GM23338 (cell line): ENCODE measurements at places on chromosomes 2 and 18.
A peak's percentile ranks its signal among the peaks of the same experiment; 100 is the strongest.

DNA sequence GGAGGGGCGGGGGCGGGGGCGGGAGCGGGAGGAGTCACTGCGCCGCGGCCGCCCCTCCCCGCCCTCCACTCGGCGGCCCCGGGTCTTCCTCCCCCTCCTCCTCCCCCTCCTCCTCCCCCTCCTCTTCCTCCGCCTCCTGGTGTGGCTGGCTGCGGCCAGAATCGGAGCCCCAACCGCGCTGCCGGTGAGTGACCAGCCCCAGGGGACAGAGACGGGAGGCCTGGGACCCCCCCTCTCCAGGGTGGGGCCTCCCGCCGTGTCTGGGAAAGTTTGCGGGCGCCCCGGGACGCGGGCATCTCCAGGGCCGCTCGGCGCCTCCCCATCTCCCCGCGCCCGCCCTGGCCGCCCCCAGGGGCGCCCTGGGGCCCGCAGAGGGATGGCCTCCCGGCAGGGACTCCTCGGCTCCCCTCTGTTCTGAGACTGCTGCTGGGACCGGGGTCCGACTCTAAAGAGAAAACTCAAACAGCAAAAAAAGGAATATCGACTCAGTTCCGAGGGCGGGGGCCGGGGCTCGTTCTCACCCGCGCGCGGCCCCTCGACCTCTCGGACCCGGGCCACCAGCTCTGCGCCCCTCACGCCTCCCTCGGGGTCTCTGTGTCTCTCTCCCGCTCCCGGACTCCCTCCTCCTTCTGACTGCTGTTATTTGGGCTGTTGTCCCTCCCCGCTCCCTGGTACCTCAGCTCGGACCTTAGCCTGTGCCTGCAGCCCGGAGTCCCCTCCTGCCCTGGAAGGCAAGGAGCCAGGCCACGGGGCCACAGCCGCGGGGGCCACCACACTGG lies at the start of gene STON1:
STON1 (plus strand) TSS at position 122 of the 779 bp plus-strand sequence. CDS start 50,480 bp downstream, outside the sequence.
- peak; percentile 60 for DNase-seq

DNA sequence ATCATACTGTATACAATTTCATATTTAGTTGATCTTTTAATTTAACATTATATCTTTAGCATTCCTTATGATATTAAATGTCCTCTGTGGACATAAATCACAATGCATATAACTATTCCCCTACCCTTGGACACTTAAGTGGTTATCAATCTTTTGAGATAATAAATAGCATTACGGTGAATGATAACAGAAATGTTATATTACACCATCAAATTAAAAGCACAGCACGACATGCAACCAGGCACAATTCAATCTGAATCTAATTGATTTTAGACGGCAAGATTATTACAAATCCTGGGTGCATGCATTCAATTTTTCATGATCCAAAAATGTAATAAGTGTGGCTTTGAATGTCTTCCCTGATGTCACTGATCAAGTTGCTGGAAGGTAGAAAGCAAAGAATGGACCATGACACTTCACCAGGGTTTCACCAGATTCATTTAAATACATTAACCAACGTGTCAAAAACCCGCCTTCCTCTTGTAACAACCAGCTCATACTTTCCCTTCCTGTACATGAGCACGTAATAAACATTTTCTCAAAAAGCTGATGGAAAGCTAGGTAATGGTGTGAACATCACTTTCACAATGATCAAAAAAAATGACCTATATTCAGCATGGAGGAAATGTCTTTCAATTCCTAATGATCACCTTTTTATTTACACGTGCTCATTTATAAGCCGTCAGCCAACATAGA lies 513.7 kb upstream of the ID2 start:
- no peak for DNase-seq

DNA sequence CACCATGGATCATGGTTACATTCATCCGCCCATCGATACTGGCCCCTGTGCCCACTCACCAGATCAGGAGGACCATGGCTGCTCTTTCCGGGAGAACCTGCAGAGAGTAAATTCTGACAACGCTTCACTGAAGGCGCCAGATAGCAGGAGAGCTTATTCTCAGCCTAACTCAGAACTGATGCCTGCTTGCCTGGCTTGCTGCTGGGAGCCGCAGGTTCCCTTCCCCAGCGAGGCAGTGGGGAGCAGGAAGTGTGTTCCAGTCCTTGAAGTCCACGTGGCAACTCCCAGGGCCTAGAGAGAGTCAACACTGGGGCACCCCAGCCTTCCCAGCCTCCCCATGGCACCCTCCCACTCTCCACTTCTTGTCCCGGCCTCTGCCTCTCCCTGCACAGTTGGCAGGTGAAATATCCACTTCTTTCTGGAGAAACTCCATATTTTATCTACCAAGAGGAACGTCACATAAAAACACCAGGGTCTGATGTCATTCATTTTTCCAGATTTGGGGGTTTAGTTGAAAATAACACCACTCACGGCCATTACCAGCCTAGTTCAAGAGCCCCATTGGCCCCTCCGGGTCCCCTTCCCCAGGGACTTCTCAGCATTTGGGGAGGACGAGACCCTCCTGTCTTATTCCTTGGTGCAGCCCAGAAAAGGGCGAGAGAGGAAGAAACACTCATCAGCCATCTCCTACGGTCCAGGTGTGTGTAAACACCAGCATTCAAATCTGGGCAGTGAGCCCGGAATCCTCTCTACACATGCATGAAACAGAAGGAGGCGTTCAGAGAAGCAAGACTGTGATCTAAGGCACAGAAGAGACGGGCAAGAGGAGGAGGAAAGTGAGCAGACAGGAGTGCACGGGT lies 3.5 kb upstream of the TUBB6 start:
- DNase-seq = no peak

GRCh38 chr18:21362831-21363230 lies 120.8 kb downstream of the GREB1L start:
- no peak for DNase-seq

DNA sequence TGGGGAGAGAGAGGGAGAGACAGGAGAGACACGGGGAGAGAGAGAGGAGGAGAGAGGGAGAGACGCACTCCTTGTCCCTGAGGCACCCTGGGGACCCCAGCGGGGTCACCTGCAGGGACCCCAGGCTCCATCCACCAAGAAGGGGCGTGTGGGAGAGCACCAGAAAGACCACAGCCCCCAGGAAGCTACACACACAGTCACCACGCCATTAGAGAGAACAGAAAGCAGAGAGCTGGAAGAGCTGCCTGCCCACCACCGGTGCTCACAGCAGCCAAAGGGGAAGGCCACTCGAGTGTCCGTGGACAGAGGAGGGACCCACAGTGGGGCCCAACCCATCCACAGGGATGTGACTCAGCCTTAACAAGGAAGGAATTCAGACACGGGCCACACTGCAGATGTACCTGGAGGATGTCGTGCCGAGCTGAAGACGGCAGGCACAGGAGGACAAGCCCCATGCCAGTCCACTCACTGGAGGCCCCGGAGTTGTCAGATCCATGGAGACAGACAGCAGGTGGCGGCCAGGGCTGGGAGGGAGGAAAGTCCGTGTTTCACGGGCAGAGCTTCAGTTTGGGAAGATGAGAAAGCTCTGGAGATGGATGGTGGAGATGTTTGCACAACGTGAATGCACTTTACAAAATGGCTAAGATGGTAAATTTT lies 11.5 kb upstream of the NFATC1 start:
- DNase-seq = no peak

- peak; percentile 29 for DNase-seq
Measured at GRCh38 chr2:163471947-163472346, 263.9 kb downstream of the FIGN start.

GRCh38 chr2:235160281-235160810 lies 208.5 kb downstream of the SH3BP4 start:
- no peak for DNase-seq

- no peak for DNase-seq
Measured at GRCh38 chr2:66673286-66673685, 238.4 kb downstream of the MEIS1 start.

DNA sequence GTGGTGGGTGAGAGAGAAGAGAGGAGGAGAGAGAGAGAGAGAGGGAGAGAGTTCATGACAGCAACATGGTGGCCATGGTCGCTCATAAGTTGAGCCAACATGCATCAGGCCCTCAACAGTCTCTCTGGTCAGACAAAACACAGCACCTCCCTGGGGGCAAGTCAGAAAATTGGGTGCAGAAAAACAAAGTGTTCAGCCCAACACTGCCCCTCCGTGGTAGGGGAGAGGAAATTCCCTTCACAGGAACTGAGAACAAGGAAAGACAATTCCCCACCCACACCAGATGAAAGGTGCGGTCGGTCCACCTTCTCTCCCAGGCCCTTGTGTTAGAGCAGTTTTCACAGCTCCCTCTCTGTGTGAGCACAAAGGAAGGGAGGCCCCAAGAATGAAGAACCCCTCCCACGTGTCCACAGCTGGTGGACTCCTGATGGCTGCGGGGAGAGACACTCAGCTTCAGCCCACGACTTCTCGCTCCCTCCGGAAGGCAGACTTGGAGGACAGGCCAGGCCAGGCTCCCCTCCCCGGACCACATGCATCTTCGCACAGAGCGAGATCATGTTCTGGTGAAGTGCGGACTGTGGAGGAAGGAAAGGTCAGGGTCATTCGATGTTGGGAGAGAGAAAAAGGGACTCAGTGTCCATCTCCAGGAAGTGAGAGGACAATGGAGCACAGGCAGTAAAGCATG lies 181.7 kb downstream of the ANAPC1 start:
- DNase-seq = peak; percentile 86
